ENCODE measurements at places on chromosomes 3 and 15.

GRCh38 chr3:123283074-123283473 is 81.3 kb downstream of the SEC22A start:
- DNase-seq, result no peak

- DNase-seq, result no peak
Observed at GRCh38 chr3:112967828-112968227, 7.1 kb downstream of the CD200R1 start.

DNA sequence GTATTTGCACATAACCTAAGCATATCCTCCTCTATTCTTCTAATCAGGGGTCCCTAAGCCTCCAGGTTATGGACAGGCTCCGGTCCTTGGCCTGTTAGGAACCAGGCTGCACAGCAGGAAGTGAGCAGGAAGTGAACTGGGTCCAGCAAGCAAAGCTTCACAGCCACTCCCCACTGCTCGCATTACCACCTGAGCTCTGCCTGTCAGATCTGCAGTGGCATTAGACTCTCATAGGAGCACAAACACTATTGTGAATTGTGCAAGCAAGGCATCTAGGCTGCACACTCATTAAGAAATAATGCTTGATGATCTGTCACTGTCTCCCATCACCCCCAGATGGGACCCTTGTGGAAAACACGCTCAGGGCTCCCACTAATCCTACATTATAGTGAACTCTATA is 9.8 kb downstream of the MSL2 start:
- DNase-seq, result no peak

GRCh38 chr3:12643010-12643380 is 20.9 kb downstream of the RAF1 start:
- no peak for DNase-seq

DNA sequence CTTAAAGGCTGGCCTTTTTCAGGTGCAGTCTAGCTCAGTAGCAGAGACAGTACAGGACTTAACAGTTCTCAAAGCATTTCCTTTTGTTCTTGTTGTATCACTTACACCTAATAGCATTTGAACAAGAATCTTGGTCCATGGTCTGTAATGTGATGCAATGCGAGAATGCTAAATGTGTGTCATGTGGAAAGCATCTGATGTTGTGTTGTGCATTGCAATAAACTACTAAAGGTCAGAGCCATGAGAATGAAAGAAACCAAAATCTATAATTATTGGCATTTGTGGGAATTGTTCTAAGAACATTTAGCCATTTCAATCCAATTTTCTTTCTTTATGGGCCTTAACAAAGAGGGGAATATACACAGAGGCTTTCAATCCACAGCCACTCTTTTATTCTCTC is 324.5 kb upstream of the ROBO2 start:
- DNase-seq, result no peak

DNA sequence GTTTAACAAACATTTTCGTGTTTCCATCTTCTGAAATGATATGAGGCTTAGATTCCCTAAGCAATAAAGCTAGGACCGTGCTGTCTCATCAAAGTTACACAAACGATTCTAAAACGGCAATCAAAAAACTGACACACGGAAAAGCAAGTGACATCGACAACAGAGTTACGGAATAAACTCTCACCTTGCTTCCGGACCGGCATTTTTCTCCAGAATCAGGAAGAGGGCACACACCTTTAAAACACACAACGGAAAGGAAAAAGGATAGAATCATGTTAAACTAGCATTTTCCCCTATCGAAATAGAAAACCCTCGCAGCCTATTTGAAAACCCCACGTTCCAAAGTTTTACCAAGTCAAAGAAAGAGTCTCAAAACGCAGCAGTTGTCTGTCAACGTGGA is 1.4 kb downstream of the DLG1 start:
- DNase-seq, result no peak

DNA sequence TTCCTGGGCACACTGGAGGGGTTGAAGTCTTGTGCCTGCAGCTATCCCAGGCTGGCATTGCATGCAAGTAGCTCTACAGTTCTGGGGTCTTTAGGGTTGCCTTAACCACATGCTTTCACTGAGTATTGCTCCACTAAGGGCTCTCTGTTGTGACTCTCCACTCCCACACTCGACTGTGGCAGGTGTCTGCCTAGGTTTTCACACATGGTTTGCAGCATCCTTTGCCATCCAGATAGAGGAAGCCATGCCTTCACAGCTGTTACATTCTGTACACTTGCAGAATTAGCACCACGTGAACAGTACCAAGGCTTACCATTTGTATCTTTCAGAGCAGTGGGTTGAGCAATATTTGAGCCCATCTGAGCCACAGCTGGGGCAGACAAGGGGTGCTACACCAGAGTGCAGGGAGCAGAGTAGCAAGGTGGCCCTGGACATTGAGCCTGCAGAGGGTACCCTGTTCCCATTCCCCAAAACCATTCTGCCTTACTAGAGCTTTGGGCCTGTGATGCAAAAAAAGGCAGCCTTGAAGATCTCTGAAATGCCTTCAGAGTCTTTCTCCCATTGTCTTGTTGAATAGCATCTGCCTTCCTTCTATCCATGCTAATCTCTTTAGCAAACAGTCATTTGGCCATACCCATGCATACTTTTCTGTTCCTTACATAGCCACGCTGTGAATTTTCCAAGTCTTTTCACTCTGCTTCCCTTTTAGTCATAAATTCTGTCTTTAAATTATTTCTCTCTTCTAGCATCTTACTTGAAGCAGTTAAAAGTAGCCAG is 95.2 kb upstream of the PLCL2 start:
- no peak for DNase-seq

GRCh38 chr3:9886328-9886727 is 4.1 kb upstream of the JAGN1 start:
- no peak for DNase-seq

- DNase-seq, result no peak
Observed at GRCh38 chr3:177820683-177821316, 623.5 kb upstream of the TBL1XR1 start.

- no peak for DNase-seq
Observed at GRCh38 chr3:146781059-146781458, 175.9 kb upstream of the PLSCR5 start.

DNA sequence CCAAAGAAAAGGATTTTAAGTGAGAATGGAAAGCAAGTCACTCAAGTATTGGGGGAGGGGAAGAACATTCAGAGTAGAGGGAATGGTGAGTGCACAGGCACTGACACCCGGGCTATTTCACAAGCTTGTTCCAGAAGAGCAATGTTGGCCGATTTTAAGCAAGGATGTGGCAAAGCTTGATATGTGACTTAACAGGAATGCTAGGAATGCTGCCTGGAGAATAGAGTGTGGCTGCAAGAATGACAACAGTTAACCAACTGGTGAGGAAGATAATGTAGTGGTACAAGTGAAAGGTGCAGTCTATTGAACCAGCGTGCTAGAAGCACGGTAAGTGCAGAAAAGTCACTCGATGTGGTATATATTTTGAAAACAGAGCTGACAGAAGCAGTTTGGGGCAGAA is 6.2 kb upstream of the CCDC80 start:
- no peak for DNase-seq

GRCh38 chr15:77853910-77854309 is 221.2 kb upstream of the LINGO1 start:
- no peak for DNase-seq

GRCh38 chr3:98972155-98972554 is 70.7 kb upstream of the DCBLD2 start:
- no peak for DNase-seq

- DNase-seq, result no peak
Observed at GRCh38 chr3:79040701-79041100, 727.1 kb downstream of the ROBO1 start.

DNA sequence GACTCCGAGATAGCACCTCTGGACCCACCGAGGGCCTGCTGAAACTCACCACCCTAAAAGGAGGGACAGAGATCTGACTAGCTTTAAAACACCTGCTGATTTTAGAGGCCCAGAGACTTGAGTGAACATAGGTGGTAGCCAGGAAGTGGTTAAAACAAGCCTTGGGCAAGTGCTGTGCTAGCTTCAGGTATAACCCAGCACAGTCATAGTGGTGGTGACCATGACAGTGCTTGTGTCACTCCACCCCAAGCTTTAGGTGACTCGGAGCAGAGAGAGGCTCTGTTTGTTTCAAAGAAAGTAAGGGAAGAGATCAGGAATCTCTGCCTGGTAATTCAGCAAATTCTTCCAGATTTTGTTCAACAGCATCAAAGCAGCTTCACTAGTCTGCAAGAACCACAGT is 641.1 kb upstream of the BCHE start:
- DNase-seq, result no peak

- DNase-seq, result no peak
Observed at GRCh38 chr3:43366481-43366880, 80.1 kb downstream of the SNRK start.

DNA sequence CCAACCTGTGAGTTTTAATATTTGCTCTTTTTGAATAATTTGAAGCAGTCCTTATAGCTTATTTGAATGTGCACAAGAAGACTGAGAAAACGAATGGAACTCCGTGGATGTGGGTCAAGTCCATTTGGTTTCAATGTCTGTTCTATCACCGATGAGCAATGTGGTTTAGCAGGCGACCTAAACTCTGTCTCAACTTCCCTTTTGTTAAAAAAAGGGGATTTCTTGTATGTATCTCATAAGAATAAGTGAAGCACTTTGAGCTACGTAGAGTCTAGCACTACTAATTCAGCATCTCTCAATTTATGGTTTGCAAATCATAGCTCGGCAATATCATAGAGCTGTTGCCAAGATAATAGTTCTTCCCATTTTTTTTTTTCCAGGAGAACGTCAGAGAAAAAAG is 4.6 kb upstream of the SKIL start:
- no peak for DNase-seq

- no peak for DNase-seq
Observed at GRCh38 chr3:49183873-49184272, 12.5 kb downstream of the KLHDC8B start.

GRCh38 chr15:70633991-70634390 is 129.4 kb downstream of the UACA start:
- no peak for DNase-seq

DNA sequence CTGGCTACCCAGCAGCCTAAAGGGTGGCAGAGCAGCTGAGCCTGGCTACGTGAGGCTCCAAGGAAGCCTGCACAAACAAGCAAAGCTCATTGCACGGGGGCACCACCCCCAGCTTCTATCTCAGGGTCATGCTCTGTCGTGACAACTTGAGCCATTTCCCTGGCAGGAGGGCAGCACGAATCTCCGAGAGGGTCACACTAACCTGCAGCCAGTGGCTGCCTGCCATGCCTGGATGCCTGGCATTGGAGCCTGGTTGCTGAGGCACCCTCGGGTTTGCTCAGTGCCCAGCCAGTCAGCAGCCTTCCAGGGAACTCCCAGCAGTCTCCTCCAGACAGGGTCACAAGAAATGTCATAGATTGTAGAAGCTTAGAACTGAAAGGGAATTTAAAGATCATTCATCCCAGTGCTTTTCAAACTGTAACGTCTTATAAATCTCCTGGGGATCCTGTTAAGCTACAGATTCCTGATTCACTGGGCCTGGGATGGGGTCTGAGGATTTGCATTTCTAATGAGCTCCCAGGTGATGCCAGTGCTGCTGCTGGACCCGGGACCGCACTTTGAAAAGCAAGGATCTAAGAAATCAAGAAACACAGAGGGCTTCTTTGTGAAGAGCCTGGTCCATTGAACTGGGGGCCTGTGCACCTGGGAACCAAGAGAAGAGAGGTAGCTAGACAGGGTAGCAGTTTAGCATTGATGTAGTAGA is 48.4 kb downstream of the TMEM266 start:
- no peak for DNase-seq

GRCh38 chr3:39419742-39420315 is 13.3 kb downstream of the RPSA start:
- DNase-seq, result no peak

- DNase-seq, result no peak
Observed at GRCh38 chr15:89198196-89198595, 23.2 kb downstream of the RLBP1 start.

- DNase-seq, result no peak
Observed at GRCh38 chr3:100613721-100614390, 4.5 kb downstream of the ADGRG7 start.
